ENCODE measurements at places on chromosomes 6 and 20. TPM values are rescaled to one million over a fixed set of nuclear protein-coding genes. Genes with fewer than 3 reads are reported as not detected.

- no peaks in the 10 kb centered on the region for H3K4me1 ChIP-seq
- H3K4me3 ChIP-seq = no peak overlapping the region
- no peaks in the 10 kb centered on the region for H3K36me3 ChIP-seq
- H3K27ac ChIP-seq = no peak overlapping the region
Measured at GRCh38 chr6:122660296-122660695, 50.1 kb downstream of the PKIB start.

TFAP2D gene
- not detected for total RNA-seq

DNA sequence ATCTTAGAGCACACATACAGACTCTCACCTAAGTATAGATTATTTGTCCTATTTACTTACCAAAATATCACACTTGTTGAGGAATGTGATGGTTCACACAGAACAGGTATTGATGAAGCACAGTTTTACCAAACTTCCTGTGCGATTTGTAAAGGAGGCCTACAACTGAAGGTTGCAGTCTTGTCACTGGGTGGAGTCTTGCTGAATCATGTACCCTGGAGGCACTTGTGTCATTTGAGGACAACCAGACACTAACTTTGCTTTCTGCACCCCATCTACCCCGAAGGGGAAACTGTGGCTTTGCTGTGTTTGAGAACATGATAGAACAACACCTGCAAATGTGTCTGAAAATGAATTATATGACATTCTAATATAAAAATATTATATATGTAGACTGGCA lies 32.4 kb upstream of the HINT3 start:
- no peak overlapping the region for H3K4me3 ChIP-seq
- H3K36me3 ChIP-seq = peaks cover 75% of the 10 kb centered on the region
- no peak for DNase-seq
- H3K27ac ChIP-seq = no peak overlapping the region

GRCh38 chr6:14455427-14455826 lies 337.9 kb downstream of the CD83 start:
- H3K27me3 ChIP-seq = no peaks in the 10 kb centered on the region
- peak; percentile 26 for DNase-seq
- peaks cover 71% of the 10 kb centered on the region for H3K4me1 ChIP-seq
- peaks cover 2% of the 10 kb centered on the region for H3K36me3 ChIP-seq
- no peak overlapping the region for H3K4me3 ChIP-seq
- H3K27ac ChIP-seq = peak overlapping the region; percentile 83

GRCh38 chr20:4095639-4096038 lies 80.3 kb upstream of the RNF24 start:
- no peaks in the 10 kb centered on the region for H3K36me3 ChIP-seq
- H3K4me1 ChIP-seq = peaks cover 3% of the 10 kb centered on the region

ABRACL gene
- 180 TPM for total RNA-seq

TOX2 gene
- 3.0 TPM for total RNA-seq

Data from activated CD4-positive, alpha-beta T cell treated with anti-CD3 and anti-CD28 coated beads for 36 hours (primary cell).